ENCODE measurements at places on chromosomes 16 and 17.

DNA sequence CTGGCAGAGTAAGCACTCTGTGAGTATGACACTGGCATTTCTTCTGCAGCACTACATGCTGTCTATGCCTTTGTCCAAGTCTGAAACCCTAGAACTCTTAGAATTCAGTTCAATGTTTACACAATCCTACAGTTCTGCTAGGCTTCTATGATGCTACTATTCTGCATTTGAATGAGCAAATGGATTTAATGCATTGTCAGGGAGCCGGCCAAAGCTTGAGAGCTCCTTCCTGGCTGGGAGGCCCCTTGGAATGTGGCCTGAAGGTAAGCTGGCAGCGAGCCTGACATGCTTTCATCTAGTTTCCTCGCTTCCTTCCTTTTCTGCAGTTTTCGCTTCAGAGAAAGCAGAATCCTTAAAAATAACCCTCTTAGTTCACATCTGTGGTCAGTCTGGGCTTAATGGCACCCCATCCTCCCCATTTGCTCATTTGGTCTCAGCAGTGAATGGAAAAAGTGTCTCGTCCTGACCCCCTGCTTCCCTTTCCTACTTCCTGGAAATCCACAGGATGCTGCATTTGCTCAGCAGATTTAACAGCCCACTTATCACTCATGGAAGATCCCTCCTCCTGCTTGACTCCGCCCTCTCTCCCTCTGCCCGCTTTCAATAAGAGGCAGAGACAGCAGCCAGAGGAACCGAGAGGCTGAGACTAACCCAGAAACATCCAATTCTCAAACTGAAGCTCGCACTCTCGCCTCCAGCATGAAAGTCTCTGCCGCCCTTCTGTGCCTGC is at the start of gene CCL2:
Gene CCL2, plus strand, starts transcription at position 635 of the 730 bp plus-strand sequence. Its CDS starts 65 bp downstream, at position 700.
- no peak for DNase-seq

DNA sequence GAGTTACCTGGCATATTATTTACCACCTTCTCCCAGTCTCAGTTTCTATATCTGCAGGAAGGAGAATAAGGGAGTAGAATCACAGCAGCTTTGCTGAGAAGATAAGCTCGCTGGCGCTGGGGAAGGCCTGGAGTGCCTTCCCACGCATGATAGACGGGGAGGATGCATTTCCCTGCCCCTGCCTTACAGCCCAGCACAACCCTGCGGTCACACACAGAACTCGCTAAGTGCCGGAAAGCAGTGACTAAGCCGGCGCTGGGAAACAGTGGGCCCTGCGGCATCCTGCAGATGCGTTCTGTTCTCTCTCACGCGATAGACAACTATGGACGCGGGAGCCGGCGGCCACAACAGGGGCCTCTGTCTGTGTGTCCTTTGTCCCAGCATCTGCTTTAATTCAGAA is 4.8 kb downstream of the CA5A start:
- no peak for DNase-seq

DNA sequence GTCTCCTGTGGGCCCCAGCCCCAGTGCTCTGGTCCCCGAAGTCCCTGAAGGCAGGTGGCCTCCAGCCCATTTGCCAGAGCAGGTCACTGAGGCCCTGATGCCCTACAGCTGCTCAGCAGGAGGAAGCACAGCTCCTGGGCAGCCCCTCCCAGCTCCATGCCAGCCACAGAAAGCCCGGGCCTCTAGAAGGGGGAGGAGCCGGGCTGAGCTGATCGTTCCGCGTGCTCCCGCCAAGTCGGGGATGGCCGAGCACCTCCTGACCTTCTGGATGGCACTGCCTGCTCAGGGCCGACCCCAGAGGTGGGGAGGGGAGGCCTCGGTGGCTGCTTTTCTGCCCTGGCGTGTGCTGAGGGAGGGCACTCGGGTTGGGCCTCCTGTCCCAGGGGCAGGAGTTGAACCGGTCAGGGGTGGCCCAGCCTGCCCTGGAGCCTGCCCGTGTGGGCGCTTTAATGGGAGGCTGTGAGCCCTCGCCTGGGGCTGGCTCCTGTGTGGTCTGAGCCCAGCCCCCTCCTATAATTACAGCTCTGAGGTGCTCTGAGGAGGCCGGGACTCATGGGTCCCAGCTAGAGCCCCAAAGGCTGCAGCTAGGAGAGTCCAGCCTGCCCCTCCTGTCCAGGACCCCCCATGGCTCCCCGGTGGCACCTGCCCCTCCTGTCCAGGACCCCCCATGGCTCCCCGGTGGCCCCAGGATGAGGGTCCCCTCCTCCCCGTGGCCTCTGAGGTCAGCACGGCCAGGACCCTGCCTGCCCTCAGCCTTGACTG is 29.7 kb downstream of the ZFPM1 start:
- no peak for DNase-seq

DNA sequence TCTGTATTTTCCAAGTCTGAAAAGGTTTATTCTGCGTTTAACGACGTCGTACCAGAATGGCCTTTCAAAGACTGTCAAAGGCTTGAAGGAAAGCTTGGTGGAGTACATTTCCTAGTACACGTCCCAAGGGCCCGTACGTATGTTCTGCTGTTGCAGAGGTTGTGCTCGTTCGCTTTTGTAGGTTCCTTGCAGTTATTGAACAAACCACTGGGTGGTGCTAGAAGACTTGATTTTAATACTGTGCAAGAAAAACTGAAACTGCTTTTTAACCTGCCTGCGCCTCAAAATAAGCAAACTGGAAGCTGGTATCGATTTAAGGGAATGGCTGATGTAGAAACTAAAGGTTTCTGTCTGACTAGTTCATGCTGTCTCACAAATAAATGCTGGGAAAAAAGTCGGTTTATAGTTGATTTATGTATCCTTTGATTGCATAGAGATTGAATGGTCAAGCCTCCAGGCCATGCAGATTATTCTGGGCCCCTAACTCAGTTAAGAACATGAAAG is 54.6 kb downstream of the USP10 start:
- peak; percentile 41 for DNase-seq

DNA sequence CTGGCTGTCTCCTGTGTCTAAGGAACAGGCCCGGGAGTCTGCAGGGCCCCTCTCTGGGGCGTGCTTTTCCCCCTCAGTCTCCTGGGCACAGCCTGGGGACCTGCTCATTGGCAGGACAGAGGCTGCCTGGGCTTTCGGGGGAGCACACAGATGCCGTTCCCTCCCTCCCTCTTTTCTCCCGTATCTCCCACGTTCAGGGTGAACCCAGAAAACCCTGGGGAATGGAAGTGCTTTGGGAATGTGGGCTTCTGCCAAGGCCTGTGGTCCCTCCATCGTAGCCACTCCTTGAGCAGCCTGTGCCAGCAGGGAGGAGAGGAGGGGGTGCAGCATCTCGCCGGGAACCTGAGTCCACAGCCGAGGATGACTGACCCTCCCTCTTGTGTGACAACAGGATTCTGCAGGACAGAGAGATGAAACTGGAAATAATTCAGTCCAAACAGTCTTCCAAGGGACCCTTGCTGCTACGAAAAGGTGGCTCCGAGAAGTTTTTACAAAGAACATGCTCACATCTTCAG is 52.0 kb downstream of the RNF213 start:
- DNase-seq, result no peak

- DNase-seq, result peak; percentile 60
Observed at GRCh38 chr16:81997738-81998137, 13.5 kb downstream of the SDR42E1 start.

DNA sequence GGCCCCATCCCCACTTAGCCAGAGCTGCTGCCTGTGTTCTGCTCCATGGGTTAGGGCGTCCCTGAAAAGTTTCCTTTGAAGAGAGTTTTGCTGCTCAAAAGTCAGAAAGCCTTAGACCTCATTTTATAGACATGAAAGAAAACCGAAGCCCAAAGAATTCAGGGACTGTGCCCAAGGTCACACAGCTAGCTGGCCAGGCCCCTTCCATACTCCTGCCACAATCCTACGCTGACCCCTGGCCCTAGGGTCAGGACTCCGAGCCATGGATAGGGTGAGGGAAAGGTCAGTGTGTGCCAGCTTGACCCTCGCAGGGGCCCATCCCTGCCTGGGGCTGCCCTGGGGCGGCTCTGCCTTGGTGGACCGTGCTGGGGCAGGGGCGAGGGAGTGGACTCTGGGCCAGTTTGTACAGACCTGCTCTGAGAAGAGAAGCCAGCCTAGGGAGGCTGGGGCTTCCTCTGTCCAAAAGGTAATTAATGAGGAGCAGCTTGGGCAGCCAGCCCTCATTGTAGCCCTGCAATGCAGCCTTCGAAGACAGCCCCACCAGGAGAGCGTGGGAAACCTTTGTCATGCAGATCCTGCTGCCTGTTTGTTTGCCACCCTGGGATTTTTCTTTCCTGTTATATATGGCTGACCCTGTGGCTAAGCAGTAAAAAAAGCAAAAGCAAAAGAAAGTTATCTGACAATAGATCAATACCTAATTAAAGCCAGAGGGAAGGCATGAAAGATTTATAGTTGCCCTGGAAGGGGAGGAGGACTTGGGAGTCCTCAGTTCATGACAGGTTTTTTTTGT is 37.4 kb downstream of the RHBDL3 start:
- no peak for DNase-seq

GRCh38 chr17:12118617-12119016 is 97.9 kb downstream of the MAP2K4 start:
- DNase-seq, result no peak

GRCh38 chr16:71902656-71903365 is 7.5 kb downstream of the IST1 start:
- DNase-seq, result no peak

DNA sequence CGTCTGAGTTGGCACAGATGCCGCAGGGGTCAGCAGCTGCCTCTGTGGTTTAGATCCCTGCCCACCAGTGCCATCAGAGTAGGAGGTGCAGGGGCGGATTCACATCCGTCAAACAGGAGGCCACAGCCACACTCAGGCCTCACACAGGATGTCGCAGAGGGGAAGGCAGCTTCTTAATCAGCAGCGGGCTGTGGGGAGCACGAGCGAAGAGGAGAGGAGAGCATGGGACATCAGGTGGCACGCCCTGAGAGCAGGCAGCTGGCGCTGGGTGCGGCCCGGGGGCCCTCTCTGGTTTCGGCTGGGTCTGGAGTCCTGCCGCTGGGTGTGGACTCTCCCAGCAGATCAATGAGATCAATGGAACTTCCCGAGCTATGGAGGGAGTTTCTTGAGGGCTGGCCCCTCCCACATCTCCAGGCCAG is 9.6 kb downstream of the LLGL2 start:
- no peak for DNase-seq

- DNase-seq, result no peak
Observed at GRCh38 chr17:49494986-49495841, at the start of gene NGFR. TSS of gene NGFR (plus strand) at chr17:49495293. CDS start at chr17:49495418, 125 bp downstream.

Measured in BJ (cell line).